Activated CD4-positive, alpha-beta memory T cell treated with anti-CD3 and anti-CD28 coated beads, Interleukin-2, amount 10 ng/mL, durations not matched to agents 7 days and 5 days (primary cell): ENCODE measurements at places on chromosomes 3 and 15. TPM values are rescaled to one million over a fixed set of nuclear protein-coding genes. Genes with fewer than 3 reads are reported as not detected.

- DNase-seq = no peak
Observed at GRCh38 chr15:29672923-29673809, 149.1 kb downstream of the TJP1 start.

DNA sequence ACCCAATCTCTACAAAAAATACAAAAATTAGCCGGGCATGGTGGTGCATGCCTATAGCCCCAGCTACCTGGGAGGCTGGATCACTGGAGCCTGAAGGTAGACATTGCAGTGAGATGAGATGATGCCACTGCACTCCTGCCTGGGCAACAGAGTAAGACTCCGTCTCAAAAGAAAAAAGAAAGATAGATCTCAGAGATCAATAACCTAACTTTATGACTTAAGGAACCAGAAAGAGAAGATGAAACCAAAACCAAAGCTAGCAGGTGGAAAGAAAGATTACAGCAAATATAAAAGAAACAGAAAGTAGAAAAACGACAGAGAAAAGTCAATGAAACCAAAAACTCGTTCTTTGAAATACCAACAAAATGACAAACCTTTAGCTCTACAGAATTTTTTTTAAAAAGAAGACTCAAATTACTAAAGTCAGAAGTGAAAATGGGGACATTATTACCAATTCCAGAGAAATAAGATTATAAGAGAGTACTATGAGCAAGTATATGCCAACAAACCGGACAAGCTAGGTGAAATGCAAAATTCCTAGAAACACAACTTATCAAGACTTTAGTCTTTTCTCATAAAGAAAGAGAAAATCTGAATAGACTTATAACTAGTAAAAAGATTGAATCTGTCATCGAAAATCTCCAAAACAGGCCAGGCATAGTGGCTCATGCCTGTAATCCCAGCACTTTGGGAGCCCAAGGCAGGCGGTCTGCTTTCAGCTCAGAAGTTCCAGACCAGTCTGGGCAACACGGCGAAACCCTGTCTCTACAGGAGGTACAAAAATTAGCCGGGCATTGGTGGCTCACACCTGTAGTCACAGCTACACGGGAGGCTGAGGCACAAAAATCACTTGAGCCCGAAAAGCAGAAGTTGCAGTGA, 35.0 kb downstream of the ACAP2 start:
- DNase-seq = no peak

- no peak for DNase-seq
Observed at GRCh38 chr3:71149959-71150954, 433.3 kb downstream of the FOXP1 start.

DNA sequence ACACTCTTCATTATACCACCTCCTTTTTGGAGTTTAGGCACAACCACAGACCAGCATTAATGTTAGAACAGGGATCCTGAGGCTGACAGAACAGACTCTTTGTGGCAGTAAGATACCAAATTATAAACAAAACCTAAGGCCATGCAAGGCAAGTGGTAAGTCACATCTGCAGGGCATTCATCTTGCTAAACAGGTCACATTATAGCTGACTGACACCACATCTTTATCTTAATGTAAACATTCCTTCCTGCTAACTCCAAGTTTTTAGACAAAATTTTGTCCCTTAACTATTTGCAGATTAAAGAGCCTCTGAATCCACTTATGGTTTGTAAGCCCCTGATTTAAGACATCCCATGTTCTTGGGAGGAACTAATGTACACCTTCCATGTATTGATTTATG, 500.6 kb downstream of the PYDC2 start:
- no peak for DNase-seq

DNA sequence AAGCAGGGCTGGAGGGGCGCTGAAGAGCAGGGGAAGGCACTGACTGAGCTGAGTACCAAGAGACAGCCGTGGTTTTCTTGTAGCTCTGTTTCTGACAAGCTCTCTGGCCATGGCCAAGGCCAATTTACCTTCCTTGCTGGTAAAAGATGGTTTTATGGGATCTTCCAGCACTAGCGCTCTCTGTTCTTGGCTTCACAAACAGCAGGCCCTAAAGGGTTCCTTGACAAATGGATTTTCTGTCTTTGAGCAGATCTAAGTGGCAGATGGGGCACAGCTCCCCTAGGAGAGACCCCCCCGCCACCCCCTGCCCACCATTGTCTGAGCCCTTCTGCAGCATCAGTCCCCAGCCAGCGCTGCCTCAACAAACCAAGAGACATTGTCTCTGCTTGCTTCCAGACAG, 66.6 kb downstream of the GAP43 start:
- DNase-seq = no peak

DNA sequence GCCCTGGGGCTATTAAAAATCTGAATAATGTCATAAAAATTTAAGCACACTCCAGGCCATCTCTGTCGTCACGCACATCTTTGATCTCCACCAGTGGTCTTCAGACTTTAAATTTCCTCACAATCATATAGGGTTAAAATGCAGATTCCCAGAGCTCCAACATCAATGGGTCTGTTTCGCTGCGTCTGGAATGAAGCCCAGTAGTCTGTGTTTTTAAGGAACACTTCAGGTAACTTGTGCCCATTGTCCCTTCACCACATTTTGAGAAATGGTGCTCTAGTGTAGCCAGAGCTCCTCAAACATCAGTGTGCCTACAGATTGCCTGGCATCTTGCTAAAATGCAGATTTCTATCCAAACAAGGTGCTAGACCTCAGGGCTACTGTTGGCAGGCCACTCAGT, 9.8 kb downstream of the SEMA6D start:
- no peak for DNase-seq

GRCh38 chr3:127062926-127063325, 80.0 kb downstream of the PLXNA1 start:
- DNase-seq = no peak

- DNase-seq = no peak
Observed at GRCh38 chr3:47434849-47435248, 40.9 kb downstream of the SCAP start.

DNA sequence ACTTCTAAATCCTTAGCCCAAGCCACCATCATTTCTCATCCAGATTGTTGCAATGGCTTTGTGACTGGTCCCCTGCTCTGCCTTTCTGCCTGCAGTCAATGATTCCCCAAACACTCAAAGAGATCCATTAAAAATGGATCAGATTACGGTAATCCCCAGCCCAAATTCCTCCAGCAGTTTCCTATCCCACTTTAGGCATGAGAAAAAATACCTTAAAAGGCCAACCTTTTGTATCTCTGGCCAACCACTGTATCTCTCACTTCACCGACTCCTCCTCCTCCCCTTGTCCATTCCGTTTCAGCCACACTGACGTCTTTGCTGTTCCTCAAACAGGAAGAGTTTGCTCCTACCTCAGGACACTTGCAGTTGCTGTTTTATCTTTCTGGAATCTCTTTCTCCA, 20.9 kb upstream of the IL1RAP start:
- DNase-seq = no peak

DNA sequence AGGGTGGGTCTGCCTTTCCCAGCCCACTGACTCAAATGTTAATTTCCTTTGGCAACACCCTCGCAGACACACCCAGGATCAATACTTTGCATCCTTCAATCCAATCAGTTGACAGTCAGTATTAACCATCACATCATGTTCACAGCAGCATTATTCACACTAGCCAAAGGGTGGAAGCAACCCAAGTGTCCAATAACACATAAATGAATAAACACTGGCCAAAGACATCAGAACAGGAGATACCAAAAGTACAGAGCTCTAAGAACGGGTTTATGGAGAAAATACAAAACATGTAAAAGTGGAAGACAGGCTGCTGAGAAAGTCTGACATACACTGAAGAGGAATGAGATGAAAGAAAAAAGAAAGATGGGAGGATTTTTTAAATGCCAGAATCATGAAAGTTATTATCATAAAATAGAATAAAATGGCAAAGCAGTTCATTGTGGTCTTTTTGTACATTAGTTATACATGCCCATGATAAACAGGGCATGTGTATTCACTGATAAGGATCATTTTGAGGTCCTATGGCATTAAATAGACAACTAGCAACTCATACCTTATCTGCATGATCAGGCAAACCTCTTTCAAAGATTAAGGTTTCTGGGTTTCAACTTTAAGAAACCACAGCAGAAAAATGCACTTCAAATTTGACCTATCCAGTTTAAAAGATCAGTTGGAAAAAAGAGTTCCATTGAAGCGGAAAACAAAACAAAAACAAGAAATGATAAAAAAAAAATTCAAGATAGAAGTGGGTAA, 22.9 kb downstream of the DNAAF4 start:
- no peak for DNase-seq

DNA sequence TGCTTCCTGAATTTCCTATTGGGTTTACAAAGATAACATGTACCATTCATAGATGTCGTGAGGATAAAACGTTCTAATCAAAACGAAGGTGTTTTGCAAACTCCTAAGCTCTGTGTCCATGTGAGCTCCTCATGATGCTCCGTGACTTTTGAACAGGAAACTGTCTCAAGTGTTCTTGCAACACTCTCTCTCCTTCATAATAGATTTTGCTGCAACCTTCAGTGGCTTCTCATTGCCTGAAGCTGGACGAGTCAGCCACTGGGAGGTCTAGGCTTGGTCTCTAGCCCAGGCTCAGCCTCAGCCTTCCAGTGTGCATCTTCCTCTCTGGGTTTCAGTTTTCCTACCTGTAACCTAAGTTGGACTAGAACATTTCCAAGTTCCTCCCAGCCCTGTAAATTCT, 18.7 kb upstream of the BCL2A1 start:
- DNase-seq = no peak

DNA sequence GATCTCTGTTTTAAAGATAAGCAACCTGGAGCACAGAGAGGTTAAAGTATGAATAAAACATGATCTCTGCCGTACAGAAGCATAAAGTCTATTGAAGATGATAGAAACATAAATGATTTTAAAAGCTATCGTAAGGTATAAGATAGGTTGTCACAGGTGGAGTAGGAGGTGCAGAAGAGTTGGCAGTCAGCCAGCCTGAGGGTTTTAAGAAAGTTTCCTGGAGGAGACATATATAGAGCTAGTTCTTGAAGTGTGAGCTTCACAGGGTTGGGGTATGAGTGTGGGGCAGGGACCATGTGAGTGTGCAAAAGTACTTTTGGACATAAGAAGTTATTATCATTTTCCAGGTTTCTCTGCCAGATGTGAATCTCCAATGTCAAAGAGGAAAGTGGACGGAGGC, 3.9 kb upstream of the FGF12 start:
- no peak for DNase-seq

DNA sequence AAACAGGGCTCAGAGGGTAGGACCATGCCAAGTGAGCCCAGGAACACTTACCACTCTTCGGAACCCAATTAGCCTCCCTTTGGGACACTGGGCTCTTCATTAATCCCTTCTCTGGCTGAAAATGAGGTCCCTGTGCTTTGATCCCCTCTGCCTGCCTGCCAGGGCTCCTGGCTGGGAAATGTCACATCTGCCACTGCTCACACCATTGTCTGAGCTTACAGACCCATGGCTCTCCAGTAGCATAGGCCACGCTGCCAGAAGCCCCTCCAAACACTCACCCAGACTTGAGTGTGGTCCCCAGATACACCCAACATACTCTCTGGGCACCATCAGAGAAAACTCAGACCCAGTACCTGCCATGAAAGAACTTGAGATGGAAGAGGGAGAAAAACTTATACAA, 287.3 kb downstream of the XXYLT1 start:
- DNase-seq = no peak

DNA sequence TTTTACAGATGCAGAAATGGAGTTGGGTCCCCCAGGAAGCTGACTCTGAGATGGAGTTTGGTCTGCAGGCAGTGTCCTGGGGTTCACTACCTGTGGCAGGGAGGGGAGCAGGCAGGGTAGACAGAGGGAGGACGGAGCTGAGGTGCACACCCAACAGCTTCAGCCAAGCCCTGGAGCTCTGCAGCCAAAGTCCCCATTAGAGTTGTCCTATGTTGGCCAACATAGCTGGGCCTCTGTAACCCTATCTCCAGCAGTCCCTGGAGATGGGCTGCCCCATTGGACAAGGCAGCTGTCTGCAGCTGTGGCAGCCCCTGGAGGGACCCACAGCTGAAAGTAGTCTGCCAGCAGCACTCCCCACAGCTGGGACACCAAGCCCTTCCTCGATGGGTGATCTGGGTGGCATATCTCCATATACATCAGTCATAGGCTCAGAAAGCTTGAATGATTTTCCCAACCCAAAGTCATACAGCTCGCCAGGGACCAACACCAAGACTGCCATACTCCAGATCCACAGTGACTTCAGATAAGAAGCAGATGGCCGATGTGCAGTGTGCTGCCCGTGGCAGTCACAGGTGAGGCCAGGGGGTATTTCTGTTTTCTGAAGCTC, 31.9 kb downstream of the STARD5 start:
- DNase-seq = no peak

- DNase-seq = no peak
Observed at GRCh38 chr3:82773207-82773606, 1011.8 kb upstream of the GBE1 start.

- DNase-seq = no peak
Observed at GRCh38 chr15:35557012-35557411, 11.0 kb upstream of the DPH6 start.

- DNase-seq = no peak
Observed at GRCh38 chr3:82496890-82497560, 735.6 kb upstream of the GBE1 start.

- DNase-seq = no peak
Observed at GRCh38 chr3:73144276-73144675, 82.8 kb downstream of the EBLN2 start.

DNA sequence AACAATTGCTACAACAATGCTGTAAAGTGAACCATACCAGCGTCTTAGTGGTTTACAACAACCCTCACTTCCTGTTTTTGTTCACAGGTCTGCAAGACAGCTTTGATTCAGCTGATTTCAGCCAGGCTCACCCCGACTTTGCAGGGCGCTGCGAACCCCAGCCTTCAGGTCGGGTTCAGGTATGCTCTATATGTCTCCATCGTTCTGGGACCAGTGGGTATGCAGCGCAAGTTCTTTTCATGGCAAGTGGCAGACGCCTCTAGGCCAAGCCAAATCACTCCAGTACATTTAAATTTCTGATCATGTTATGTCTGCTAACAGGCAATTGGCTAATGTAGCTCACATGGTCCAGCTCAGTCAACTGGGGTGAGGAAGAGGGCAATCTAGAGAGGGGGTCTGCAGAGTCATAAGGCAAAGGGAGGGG, 52.4 kb upstream of the RGMA start:
- DNase-seq = peak; percentile 51

- peak; percentile 26 for DNase-seq
Observed at GRCh38 chr15:73052653-73053397, 562 bp downstream of the NEO1 start.

DNA sequence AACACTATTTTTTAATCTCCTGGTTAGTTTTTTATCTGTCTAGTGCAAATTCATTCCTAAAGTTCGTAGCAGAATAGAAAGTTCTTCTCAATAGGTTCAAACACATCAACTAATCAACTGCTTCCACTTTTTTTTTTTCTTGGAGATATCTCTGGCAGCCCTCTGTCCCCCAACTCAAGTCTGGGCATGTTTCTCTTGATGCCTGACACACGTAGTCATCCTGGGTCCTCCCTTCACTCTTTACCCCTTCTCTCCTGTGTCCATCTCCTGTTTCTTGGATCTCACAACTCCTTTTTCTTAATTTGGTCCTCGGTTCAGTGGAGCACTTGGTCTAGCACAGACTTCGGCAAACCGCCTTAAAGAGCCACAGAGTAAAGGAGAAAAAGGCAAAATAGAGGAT, 14.4 kb downstream of the TNFAIP8L3 start:
- DNase-seq = no peak

Gene ZPLD1
- total RNA-seq = not detected

Gene LRRK1
- total RNA-seq = 1.0 TPM

Gene ADIPOQ
- total RNA-seq = not detected

Gene MCTP2
- 46.7 TPM for total RNA-seq

Gene SCN5A
- total RNA-seq = not detected
